ENCODE measurements at places on chromosomes 1 and 21. TPM values are rescaled to one million over a fixed set of nuclear protein-coding genes. Genes with fewer than 3 reads are reported as not detected.

The ELAPOR1 gene
- polyA plus RNA-seq, result 205 TPM

The TDRD5 gene
- not detected for polyA plus RNA-seq

The TRIM58 gene
- polyA plus RNA-seq, result 0.19 TPM

The OR2M3 gene
- polyA plus RNA-seq, result not detected

The NBPF10 gene
- polyA plus RNA-seq, result 0.12 TPM

The FCRL1 gene
- not detected for polyA plus RNA-seq

The MTR gene
- 3.8 TPM for polyA plus RNA-seq

The CRNN gene
- not detected for polyA plus RNA-seq

The GAS5 gene
- 188 TPM for polyA plus RNA-seq

The MAEL gene
- 0.56 TPM for polyA plus RNA-seq

The FCRLA gene
- 0.58 TPM for polyA plus RNA-seq

The ADAM30 gene
- not detected for polyA plus RNA-seq

The KIF17 gene
- 12.0 TPM for polyA plus RNA-seq

The DCAF8 gene
- 55.2 TPM for polyA plus RNA-seq

The UBASH3A gene
- polyA plus RNA-seq, result not detected

The CXADR gene
- polyA plus RNA-seq, result 17.3 TPM

Data from brain (organoid and tissue), 16 donors.